Stimulated activated CD8-positive, alpha-beta memory T cell treated with anti-CD3 and anti-CD28 coated beads, Interleukin-2, amount 100 ng/mL, for 1 hour (primary cell): ENCODE measurements at places on chromosomes 2 and 18.

- no peak for DNase-seq
These were observed 141.2 kb downstream of the MYCN start for GRCh38 chr2:16081316-16082200.

DNA sequence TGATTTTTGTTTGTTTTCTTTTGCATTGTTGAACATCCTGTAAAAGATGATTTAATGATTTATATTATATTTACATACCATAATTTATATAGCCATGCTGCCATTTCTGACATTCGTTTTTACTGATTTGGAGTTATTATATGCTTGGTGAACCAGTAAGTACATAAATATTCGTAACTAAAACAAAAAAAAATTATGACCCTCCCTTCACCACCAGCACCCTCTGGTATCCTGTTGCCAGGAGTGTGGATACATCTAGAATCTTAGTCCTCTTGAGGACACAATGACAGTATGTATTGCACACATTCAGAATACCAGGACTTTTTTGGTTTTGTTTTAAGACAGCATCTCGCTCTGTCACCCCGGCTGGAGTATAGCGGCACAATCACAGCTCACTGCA, 43.9 kb upstream of the B3GNT7 start:
- DNase-seq: no peak

GRCh38 chr18:47274961-47275360, 23.5 kb upstream of the SKOR2 start:
- DNase-seq: no peak

GRCh38 chr2:98445683-98446581, 1.3 kb downstream of the INPP4A start:
- DNase-seq: no peak

DNA sequence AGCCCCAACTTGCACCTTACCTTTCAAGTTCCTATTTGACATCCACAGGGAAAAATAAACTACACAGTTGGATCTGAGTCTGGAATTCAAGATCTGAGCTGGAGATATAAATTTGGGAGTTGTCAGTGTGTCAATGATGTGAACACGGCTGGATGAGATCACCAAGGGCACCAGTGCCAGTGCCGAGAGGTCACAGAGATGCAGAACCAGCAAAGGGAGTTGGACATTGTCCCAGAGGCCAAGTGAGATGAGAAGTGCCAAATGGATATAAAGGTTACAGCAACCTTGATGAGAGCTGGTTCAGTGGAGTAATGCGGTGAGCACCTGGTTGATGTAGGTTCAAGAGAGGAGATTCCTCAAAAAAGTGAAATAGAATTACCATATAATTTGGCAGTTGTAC, 24.8 kb downstream of the LRRFIP1 start:
- DNase-seq: no peak

GRCh38 chr2:52594026-52594425, 1173.6 kb upstream of the CHAC2 start:
- no peak for DNase-seq

DNA sequence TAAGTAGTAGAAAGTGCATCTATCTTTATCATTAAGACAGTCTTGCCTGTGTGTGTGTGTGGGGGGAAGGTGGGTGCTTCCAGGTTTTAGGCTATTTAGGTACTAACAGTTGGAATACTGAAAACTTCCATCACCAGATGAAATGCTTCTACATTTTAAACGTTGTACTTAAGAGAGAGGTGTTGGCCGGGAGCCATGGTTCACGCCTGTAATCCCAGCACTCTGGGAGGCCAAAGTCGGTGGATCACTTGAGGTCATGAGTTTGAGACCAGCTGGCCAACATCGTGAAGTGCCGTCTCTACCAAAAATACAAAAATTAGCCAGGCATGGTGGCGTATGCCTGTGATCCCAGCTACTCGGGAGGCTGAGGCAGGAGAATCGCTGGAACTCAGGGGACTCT, 4.0 kb downstream of the NETO1 start:
- DNase-seq: no peak

- no peak for DNase-seq
These were observed 39.0 kb upstream of the MAL start for GRCh38 chr2:94986392-94986963.

DNA sequence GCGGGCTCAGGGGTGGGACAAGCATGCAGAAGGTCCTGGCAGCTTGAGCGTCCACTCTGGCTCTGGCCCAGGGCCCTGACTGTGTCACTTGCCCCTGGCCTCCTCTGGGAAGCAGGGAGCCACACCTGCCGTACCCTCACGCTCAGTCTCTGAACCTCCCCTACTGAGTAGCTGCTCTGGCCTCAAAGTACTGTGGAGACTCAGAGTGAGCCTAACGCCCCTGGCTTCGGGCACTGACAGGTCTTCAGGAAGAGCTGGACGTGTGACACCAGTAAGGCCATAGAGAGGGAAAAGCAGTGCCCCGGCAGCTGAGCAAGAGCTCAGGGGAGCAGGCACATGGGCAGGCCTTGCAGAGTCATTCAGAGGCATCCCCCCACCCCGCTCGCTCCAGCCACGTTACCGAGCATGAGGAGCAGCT, 73.3 kb downstream of the SFXN5 start:
- no peak for DNase-seq

DNA sequence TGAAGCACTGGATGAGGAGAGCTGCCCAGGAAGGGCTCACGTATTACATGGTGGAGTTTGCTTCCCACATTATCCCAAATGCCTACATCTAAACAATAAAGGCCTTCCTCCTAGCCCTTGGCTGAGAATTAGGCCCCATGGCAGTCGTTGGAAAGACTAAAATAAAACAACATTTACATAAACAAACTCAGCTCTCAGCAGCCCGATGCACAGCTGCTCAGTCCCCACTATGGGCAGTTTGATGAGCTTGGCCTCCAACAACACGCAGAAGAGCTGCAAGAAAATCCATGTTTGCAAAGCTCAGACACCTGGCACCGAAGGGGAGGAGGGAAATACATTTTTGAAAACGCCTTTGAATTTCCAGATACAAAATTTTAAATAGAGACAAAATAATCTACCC, 352.4 kb downstream of the EIPR1 start:
- DNase-seq: no peak

GRCh38 chr18:3219631-3220335, at the start of gene MYOM1:
Gene MYOM1, minus strand, starts transcription at chr18:3219968. Its CDS starts 4,745 bp downstream, at chr18:3215223.
- no peak for DNase-seq

- DNase-seq: no peak
These were observed 16.6 kb downstream of the ITGB1BP1 start for GRCh38 chr2:9406529-9407362.

GRCh38 chr2:206991070-206991469, 51.8 kb downstream of the CPO start:
- DNase-seq: no peak

GRCh38 chr2:219416938-219417337, 1.2 kb upstream of the DES start:
- no peak for DNase-seq

GRCh38 chr18:73980289-73980979, 167.2 kb downstream of the FBXO15 start:
- DNase-seq: no peak

GRCh38 chr2:172046080-172046678, 39.1 kb upstream of the DLX1 start:
- no peak for DNase-seq
